Muscle of arm (tissue), 14 donors: ENCODE measurements at places on chromosomes 5 and 9.

DNA sequence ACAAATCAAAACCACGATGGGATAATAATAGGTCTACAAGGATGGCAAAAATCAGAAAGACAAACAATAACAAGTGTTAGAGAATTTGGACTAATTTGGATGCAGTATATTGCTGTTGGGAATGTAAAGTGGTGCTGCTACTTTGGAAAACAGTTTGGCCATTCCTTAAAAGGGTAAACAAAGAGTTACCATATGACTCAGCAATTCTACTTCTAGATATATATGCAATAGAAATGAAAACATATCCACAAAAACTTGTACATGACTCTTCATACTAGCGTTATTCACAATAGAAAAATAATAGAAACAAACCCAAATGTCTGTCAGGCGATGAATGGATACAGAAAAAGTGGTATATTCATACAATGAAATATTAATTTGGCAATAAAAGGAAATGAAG is 58.3 kb downstream of the JAK2 start:
- no peak for DNase-seq

GRCh38 chr5:88377705-88378656 is 109.3 kb upstream of the TMEM161B start:
- no peak for DNase-seq

DNA sequence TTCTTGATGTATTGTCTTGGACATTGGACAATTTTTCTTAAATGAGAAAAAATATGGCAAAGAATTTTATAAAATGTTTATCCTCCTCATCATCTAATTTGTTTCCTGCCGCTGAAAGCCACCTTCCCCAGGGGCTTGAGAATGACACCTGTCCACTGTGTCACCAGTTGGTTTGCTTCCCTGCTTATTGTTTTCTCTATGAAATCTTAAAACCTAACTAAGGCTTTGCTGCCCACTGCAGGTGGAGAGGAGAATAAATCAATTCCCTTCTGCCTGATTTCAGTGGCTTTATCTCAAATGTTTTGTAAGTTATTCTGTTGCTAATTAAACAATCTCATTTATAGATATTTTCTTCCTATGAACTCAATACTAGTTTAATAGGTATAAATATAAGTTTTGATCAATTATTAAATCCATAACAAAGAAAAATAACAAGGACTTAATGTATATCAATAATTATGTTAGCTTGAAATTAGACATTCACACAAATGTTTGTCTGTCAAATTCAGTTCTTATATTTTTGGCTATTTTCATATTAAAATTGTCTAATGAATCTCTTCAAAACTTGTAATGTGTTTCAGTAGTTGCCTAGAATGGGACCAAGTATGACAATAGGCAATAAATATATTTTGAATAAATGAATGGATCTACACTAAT is 822.5 kb downstream of the PTPRD start:
- DNase-seq: peak; percentile 35

- no peak for DNase-seq
Measured at GRCh38 chr5:72265032-72265877, 54.8 kb downstream of the MRPS27 start.

- no peak for DNase-seq
Measured at GRCh38 chr5:123156577-123157296, 67.7 kb downstream of the PRDM6 start.

DNA sequence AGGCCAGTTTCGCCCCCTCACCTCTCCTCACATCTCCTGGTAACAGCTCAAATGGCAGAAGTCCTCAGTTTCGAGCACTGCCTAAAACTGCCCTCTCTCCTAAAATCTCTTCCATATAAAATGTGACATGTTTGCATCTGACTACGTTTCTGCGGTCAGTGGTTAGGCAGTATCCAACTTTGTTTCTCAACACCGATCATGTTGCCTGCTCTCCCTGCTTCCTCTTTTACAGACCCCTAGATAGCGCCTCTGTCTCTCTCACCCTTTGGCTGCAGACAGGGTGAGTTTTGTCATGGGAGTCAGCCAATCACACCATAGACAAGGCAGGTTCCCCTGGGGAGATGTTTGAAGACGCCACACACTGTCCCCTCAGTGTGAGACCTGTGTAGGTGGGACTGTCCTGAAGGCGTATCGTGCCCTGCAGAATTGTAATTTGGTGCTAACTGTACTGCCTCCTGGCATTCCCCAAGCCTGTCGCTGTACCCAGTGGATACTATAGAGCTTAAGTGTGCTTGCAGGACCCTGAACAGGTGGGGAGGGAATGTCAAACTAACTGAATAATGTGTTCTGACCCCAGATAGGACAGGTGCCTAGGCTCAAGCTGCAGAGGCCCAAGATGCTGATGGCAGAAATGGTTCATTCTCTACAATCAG is 1.1 kb downstream of the HEXB start:
- DNase-seq: peak; percentile 34

DNA sequence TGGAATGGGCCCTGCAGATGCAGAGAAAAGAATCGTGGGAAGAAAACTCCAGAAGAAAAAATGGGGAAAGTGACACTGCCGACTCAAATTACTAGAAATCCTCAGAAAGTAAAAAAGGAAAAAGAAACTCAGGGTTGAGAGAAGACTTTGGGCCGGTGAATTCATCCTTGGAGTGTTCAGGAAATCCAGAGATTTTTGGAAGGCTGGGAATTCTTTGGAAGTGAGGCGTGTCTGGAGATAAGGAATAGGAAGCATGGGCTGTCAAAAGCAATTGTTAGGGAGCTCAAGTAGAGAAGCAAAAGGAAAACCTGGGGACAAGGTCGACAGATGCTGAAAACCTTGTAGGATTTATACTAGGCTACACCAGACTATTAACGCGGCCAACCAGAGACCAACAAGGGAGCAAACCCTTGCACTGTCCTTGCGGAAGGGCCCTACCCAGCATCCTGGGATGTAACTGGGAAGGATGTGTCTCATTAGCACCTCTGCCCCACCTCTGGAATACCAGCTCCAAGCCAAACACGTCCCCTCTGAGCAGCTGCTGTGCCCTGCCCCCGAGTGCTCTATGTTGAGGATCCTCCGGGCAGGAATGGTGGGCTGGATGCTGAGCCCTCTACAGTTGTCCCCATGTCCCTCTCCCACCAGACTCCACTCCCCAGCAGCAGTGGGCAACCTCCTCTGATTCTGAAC is 11.6 kb downstream of the DAB2IP start:
- no peak for DNase-seq

- DNase-seq: peak; percentile 2
Measured at GRCh38 chr9:32247168-32247567, 137.3 kb upstream of the ACO1 start.

DNA sequence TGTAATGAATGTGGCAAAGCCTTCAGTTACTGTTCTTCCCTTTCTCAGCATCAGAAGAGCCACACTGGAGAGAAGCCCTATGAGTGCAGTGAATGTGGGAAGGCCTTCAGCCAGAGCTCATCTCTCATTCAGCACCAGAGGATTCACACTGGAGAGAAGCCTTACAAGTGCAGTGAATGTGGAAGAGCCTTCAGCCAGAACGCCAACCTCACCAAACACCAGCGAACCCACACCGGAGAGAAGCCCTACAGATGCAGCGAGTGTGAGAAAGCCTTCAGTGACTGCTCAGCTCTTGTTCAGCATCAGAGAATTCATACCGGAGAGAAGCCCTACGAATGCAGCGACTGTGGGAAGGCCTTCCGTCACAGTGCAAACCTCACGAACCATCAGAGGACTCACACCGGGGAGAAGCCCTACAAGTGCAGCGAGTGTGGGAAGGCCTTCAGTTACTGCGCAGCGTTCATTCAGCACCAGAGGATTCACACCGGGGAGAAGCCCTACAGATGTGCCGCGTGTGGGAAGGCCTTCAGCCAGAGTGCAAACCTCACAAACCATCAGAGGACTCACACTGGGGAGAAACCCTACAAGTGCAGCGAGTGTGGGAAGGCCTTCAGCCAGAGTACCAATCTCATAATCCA is 6.8 kb downstream of the RPL12 start:
- no peak for DNase-seq

GRCh38 chr5:115433918-115434317 is 110.7 kb downstream of the FEM1C start:
- DNase-seq: no peak

DNA sequence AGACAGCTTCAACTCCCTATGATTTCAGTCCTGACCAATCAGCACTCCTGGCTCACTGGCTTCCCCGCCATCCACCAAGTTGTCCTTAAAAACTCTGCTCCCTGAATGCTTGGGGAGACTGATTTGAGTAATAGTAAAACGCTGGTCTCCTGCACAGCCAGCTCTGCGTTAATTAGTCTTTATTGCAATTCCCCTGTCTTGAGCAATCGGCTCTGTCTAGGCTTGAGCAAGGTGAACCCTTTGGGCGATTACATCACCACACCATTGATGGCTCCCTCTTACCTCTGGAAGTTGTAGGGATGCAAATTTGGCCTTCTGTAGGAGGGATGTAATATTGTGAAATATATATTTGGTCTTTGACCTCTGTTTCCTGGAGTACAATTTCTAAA is 2.9 kb upstream of the SLC23A1 start:
- no peak for DNase-seq

DNA sequence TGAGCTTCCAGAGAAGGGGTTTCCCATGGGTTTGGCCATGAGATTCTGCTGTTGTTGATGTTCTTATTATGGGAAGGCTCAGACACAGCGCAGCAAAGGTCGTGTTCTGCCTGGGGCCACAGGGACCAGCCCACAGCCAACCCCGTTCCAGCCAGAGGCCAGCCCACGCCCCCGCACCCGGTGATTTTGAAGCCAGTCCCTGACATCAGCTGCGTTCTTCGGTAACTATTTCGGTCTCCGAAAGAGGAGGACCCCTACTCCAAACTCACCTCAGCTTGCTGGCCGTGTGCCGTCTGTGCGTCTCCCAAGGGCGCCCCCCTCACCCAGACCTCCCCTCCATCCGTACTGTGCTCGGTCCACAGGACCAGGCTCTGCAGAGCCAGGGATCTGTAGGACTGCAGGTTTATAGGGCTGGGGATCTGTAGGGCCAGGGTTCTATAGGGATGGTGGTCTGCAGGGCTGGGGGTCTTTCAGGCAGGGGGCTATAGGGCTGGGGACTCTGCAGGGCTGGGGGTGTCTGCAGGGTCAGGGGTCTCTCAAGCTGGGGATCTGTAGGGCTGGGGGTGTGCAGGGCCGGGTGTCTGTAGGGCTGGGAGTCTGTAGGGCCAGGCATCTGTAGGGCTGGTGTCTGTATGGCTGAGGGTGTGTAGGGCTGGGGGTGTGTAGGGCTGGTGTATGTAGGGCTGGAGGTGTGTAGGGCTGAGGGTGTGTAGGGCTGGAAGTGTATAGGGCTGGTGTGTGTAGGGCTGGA is 11.8 kb downstream of the COL5A1 start:
- no peak for DNase-seq

- no peak for DNase-seq
Measured at GRCh38 chr5:124283031-124283430, 463.4 kb downstream of the ZNF608 start.

- peak; percentile 84 for DNase-seq
Measured at GRCh38 chr9:122350577-122351355, 20.1 kb upstream of the PTGS1 start.

DNA sequence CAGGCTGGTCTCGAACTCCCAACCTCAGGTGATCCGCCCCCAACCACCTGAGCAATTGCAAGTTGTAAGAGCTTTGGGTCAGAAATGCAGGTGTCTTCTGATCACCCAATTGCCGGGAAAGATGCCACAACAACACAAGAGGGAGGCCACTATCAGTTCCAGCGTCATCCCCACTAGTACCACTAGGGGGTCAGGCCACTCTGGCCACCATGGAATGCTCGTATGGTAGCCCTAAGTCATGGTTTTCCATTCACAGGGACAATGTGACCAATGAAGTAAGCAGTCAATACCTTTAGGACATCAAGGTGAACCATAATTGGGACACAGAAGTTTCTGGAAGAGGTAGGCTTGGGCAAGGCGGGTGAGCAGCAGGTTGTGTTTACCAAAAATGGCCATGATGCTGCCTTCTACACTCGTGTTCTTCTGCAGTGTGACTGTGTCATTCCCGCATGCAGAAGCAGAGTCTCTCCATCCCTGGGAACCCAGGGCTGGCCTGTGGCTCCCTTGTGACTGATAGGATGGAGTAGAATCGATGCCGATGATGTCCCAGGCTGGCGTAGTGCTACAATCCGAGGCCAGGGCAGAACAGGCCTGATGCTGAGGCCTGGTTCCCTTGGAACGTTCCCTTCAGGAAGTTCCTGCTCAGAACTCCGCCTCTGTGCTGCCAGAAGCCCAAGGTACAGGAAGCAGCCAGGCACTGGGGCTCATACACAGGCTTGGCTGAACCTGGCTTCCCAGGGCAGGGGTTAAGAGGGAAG is 42.2 kb upstream of the ANKRD33B start:
- no peak for DNase-seq

GRCh38 chr5:162801235-162801634 is 636.2 kb upstream of the CCNG1 start:
- peak; percentile 15 for DNase-seq

GRCh38 chr5:150044712-150045111 is 41.6 kb downstream of the CSF1R start:
- DNase-seq: no peak

- no peak for DNase-seq
Measured at GRCh38 chr5:115542086-115542485, 2.5 kb downstream of the FEM1C start.

- no peak for DNase-seq
Measured at GRCh38 chr9:36456480-36457065, 56.5 kb upstream of the RNF38 start.

DNA sequence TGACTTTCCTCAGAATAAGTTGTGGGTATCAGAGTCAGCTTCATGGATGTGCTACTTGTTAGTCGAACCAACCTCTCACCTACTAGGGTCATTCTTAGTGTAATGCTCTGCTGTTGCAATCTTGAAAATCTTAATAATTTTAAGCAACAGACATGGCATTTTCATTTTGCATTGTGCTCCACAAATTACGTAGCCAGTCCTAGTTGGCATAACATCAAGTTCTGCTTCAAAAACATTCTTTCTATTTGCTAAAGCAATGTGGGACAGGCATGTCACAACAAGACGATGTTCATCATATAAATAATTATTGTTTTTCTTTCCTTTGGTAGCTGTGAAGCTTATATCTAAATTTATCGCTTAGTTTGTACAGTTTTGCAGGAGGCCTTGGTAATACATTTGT is 39.3 kb upstream of the CDH12 start:
- no peak for DNase-seq

DNA sequence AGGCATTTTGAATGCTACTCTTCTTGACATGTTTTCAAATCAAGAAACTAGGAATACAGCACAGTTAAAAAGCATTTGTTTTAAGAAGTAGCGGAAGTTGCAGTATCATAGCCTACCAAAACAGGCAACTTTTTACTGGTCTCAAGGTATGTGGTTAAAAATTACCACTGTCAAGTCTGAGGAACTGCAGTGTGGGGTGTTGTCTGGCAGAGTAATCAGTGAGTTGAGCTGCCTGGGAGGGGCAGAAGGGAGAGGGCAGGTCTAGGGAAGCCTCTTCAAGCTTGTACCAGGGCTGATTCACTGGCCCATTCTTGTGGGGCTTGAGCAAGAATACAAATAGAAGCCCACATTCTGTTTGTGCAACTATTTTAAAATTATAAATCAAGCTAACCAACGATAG is 42.4 kb upstream of the SV2C start:
- DNase-seq: no peak

- no peak for DNase-seq
Measured at GRCh38 chr5:41503310-41503709, 7.1 kb downstream of the PLCXD3 start.
